Activated CD4-positive, CD25-positive, alpha-beta regulatory T cell treated with anti-CD3 and anti-CD28 coated beads, Interleukin-2, amount 50 U/mL, for 72 hours (primary cell): ENCODE measurements at places on chromosomes 5 and 9.

DNA sequence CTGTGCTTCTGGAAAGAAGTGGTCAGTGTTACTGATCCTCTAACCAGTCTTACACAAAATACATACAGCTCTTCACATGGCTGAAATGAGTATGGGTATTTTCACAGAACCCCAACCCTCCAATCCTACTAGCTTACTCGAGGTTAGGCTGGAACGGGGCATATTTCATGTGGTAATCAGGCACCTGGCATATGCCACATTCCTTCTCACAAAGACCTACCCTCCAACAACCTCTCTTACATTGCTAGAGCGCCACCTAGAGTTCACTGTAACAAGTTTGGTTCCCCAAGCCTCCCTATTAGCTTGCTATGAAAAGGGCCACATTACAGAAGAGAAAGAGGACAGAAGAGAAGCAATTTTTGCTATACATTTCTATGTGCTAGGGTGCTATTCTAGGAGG, 597.3 kb downstream of the PRELID2 start:
- no peak for DNase-seq

- DNase-seq: no peak
Observed at GRCh38 chr9:136493567-136493971, 10.7 kb upstream of the SEC16A start.

GRCh38 chr9:30534455-30534854, 1850.0 kb upstream of the ACO1 start:
- DNase-seq: no peak

DNA sequence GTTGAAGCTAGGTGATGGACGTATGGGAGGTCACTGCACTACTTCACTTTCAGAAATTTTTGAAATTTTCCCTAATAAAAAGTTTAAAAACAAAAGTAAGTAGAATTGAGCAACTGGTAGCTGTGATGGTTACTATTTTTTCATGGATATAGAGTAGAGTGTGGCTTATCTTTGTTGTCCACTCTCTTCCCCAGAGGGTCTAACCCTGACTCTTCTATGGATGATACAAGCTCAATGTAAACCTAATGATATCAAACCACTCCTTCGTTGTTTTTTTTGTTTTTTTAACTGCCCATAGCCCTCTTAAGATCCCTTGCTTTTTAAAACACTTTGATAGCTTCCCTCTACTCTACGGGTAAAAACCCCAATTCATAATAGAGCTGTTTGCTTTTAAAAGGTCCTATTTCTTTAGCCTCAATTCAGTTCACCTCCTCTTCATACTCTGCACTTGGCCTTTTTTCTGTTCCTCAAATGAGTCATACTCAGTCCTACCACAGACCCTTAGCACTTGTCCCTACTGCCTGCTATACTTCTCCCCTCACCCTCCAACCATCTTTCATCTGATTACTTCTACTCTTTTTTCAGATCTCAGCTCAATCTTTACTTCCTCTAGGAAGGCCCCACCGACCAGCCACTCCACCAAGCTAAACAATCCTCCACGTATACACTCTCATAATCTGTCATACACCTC, 2.6 kb downstream of the HDAC3 start:
- no peak for DNase-seq

GRCh38 chr5:180324601-180324950, 28.6 kb downstream of the GFPT2 start:
- no peak for DNase-seq
